ENCODE measurements at places on chromosomes 2 and 18.

DNA sequence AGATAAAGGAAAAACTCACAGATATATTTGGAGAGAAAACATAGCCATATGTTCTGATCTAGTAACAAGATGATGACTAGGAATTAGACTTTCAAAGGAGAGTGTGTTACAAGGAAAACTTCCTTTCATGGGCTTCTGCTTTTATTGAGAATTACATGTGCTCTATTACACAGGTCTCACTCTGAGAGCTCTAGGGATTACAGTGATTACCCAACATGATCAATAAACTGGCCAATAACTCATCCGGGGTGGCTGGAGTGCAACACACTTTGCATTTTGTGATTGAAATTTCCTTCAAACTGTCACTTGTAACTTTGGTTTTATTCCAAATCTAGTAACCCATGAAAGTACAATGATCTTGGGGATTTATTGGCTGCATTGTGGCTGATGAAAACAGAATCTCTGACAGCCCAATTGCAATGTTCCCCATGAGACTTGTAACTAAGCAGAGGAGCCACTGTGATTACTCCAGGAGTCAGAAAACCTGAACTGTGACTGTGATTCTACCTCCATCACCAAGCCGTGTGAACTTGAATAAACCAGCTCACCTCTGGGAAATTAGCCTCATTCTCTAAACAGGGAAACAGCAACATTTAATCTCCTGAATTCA lies 40.2 kb upstream of the LRRC30 start:
- no peak for DNase-seq

GRCh38 chr2:117833911-117834310 lies 19.4 kb downstream of the DDX18 start:
- no peak for DNase-seq

DNA sequence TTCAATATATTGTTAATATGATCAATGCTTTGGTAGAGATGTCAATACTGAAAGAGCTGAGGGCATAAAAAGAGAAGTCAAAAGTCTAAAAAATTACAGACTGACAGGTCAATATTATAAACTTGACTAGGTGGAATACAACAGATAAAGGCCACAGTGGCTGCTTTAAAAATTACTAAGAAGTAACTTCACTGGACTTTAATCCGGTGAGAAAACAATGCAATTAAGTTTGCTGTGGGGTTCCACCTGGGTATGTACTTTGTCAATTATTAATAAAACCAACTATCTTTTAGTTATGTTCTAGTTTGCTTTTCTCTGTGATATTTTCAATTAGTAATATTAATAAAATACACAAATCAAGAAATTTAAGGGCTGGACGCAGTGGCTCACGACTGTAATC lies 44.7 kb downstream of the RAPH1 start:
- no peak for DNase-seq

GRCh38 chr2:9944330-9944758 lies 7.1 kb upstream of the GRHL1 start:
- DNase-seq: no peak

DNA sequence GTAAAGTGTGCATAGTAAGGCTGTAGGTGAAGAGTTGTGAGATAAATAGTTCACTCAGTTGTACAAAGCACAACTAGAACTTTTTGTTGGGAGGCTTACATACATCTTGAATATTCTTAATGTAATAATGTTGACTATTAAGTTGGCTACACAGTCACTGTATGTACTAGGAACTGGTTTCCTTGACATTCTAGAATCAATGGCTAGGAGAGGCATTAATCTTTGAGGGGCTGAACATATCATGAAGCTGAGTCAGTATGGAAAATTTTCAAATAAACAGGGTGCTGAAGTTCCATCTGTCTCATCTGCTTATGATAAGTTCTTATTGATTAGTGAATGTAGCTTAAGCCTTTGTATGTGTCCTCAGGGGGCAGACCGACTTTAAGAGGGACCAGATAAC lies 23.4 kb downstream of the METTL21A start:
- peak; percentile 31 for DNase-seq

GRCh38 chr18:59208602-59209125 lies 11.3 kb upstream of the GRP start:
- DNase-seq: no peak

DNA sequence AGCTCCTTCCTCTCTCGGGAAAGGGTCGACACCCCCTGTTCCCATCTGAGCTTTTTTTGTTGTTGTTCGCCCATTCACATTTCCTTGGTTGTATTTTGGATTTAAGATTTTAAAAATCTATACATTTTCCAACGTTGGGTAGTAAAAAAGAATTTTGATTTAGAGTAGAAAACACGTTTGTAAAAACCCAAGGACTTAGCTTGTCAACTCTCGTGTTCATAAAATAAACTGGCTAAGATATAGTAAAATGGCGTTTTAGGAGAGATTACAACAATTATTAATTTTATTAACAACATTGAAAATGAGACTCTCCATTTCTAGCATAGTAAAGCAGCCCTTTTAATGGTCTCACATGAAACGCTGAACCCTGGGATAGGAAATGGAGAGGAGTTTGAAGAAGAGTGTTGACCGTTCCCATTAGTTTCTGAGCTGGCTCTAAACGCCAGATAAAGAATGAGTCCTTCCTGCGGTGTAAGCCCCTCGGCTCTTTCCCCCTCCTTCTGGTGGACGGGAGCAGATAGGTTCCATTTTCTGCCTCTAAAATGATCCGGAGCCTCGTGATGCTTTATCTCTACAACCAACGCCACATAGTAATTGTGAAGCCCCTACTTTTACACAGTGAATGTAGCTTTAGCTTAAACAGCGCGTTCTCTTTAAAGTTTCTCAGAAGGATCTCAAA lies 24.0 kb upstream of the ZNF516 start:
- DNase-seq: peak; percentile 17
